ENCODE measurements at places on chromosomes 11 and 22. TPM values are rescaled to one million over a fixed set of nuclear protein-coding genes. Genes with fewer than 3 reads are reported as not detected.

DNA sequence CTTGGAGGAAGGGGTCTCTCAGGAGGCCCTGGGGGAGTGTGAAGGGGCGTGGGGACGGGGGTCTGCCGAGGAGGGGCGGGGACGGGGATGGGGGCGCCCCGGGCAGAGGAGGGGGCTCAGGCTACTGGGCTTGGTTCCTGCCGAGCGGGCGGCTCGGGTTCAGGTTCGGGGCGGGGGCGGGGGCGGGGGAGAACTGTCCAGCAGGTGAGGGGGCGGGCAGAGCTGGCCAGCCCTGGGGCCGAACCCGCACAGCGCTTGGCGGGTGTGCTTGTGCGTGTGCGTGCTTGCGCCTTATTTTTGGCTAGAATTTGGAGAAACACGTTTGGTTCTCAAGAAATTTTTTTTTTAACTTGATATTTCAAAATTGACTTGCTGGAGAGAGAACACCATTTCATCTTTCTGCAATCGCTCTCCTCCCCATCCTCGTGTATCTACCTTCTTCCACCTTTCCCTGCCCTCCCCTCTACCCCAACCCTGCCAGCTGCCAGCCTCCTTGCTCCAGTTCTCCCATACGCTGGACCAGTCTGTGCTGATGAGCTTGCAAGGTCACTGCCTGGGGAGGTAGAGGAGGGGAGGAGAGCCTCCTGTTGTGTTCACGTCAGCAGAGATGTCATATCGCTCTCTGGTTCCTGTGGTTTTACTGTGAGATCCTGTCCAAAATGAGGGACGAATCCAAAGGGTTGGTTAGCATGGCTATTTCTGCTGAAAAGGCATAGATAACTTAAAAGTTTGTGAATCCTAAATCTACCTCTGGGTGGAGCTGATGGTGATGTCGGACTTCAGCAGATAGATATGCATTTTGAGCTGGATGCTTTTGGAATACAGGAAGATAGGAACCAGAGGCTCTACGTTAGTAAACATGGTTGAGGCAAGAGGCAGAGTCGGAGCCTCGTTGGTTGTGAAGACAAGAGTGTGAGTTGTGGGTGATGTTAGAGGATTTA lies 668 bp downstream of the MADD start:
- peak; percentile 26 for DNase-seq

DNA sequence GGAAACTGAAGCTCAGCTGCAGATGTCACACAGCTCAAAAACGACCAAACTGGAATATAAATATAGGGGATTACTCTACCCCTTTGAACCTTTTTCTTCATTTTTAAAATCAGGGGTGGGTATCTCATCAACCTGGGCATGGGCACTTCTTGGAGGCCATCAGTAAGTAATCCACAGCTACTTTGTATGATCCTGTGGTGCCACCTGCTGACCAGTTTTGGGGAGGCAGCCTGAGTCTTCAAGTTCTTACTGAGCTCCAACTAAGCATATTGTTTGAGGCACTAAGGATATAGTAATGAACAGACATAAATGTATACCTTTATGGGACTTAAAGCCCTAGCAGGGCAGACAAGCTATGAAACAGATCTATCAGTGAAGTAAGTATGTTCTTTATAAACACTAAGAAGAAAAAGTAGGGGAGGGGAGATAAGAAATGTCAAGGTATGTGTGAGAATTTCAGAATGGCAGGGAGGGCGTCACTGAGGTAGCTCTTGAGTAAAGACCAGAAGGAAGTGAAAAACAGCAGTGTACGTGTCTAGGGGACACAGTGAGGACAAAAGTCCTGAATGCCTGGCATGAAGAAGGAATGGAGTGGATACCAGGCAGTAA lies 18.4 kb downstream of the TUB start:
- DNase-seq = peak; percentile 47

SMPD1 gene
- total RNA-seq = 12.9 TPM

- no peak for DNase-seq
These were observed 44.7 kb downstream of the MICAL2 start for GRCh38 chr11:12154871-12155668.

ARRB1 gene
- 26.3 TPM for total RNA-seq

PPFIBP2 gene
- total RNA-seq = 18.7 TPM

- peak; percentile 34 for DNase-seq
These were observed 2.6 kb upstream of the CHRM1 start for GRCh38 chr11:62923601-62924411.

DNA sequence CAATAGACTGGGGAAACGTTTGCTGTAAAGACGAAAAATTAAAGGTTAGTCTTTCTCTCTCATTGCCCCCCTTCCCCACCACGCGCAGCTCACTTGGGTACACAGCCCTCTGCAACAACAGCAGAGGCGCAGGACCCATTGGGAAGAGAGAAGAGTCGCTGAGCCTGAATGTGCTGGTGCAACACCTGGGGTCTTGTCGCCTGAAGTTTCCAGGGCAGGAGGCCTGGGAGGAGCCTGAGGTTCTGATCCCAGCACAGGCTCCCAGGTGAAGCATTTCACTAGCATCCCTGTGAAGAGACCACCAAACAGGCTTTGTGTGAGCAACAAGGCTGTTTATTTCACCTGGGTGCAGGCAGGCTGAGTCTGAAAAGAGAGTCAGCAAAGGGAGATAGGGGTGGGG lies 116.2 kb upstream of the NTM start:
- no peak for DNase-seq

- DNase-seq = no peak
These were observed 106.8 kb downstream of the KIRREL3 start for GRCh38 chr11:126893796-126894195.

- DNase-seq = no peak
These were observed 11.6 kb upstream of the GNAZ start for GRCh38 chr22:23058481-23059283.

- DNase-seq = no peak
These were observed 28.4 kb upstream of the RAPSN start for GRCh38 chr11:47477323-47477722.

SCGB1C1 gene
- not detected for total RNA-seq

CENPM gene
- total RNA-seq = 76.5 TPM

C22orf15 gene
- total RNA-seq = 0.33 TPM

- DNase-seq = no peak
These were observed 111.1 kb upstream of the TTC12 start for GRCh38 chr11:113203141-113203753.

DNA sequence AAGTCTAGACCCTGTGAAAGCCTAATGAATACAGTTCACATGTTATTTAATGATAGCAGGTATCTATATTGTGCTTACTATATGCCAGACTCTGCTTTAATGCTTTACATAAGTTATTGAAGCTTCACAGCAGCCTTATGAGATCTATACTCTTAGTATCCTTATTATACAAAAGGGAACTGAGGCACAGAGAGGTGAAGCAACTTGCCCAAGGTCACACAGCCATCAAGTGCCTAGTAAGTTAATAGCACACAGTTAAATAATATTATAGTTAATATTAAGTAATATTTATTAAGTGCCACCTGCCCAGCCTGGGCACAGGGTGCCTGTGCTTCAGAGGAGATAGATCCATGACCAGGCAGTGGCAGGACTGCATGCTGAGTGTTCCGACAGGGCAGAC lies 78.1 kb downstream of the TP53I11 start:
- no peak for DNase-seq

POLD4 gene
- 28.5 TPM for total RNA-seq

DNA sequence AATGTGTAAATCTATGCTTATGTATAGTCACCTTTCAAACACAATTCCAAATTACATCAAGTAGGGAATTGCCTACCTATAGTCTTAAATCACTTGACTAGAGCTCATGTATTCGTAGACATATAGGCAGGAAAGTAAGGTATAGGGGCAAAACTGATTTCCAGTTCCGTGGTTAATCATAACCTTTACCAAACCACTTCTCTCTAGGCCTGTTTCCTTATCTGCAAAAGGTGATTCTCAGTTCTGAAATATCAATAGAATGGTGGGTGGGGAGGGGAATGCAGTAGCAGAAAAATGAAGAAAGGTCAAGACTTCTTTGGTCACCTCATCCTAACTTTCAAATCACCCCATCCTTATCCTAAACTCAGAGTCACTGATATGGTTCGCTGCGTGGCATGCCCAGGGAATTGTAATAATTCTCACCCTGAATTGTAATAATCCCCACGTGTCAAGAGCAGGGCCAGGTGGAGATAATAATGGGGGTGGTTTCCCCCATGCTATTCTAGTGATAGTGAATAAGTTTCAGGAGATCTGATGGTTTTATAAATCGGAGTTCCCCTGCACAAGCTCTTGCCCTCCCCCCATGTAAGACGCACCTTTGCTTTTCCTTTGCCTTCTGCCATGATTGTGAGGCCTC lies 1.9 kb upstream of the ANO5 start:
- no peak for DNase-seq

SCUBE1 gene
- 0.08 TPM for total RNA-seq

DNA sequence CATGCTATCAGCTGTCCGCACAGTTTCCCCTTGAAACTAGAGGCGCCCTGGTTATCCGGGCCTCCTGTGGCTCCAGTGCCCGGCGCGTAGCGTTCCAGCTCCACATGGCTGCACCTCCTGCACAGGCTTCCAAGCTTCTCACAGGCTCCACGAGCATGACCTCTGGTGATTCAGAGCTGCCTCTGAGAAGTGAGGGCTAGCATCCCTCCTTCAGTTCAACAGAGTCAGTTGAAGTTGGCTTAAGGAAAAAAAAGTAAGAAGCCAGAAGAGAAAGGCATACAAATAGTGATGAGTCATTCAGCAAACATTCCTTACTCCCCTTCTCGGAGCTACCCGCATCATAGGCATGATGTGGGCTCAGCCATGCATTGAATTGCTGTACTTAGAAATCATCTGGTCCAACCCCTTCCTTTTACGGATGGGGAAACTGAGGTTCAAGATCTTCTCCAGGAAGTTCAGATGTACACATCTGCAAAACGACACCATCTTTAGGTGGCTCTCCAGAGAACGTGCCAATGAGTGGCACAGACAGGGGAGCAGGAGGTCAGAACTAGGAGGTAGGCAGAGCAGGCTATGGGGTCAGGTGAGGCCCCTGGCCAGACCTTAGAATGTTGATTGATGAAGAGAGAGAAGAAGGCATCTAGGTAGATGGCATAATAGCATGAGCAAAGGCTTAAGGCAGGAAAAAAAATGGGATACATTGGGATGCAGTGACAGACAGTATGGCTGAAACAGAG lies 216.3 kb upstream of the TBCEL start:
- no peak for DNase-seq

DNA sequence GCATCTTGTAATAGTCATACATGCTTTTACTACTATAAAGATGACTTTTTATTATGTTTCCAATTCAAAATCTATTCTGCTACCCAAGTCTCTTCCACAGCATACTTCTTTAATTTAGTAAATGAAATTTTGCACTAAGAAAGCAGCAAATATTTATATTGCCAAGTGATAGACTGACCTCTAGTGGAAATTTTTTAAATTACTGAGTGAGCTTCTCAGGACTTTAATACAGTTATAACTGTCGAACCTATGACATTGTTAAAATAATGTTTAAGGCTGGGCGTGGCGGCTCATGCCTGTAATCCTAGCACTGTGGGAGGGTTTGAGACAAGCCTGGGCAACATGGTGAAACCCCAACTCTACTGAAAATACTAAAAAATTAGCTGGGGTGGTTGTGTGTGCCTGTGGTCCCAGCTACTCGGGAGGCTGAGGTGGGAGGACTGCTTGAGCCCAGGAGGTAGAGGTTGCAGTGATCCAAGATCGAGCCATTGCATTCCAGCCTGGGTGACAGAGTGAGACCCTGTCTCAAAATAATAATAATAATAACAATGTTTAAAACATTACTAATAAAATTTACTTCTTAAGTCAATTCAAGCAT lies 27.3 kb downstream of the STK33 start:
- no peak for DNase-seq

DNA sequence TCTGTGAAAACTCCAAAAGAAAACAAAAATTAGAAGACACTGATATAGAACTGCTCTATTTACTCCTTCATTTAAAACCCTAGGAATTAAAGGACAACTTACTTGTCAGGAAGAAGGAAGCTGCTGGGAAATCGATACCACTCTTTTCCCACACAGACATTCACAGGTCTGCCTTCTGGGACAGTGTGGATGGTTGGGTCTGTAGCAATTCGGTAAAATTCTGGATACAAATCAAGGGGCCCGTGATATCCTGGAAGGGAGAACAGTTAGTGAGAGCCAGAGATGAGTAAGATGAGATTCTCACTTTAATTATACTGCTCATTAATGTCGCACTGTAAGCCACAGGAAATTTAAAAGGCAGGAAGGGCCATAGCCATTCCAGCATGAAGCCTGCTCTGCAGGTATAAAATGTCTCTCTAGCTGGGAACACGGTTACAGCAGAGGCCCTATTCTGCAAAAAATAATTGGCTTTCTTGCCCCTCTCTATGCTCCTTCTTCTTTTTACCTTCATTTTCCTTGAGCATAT lies 34.0 kb downstream of the ALG9 start:
- DNase-seq = no peak

OSM gene
- 50.7 TPM for total RNA-seq

PATE4 gene
- not detected for total RNA-seq

GRCh38 chr11:36976741-36977140 lies 378.7 kb upstream of the RAG2 start:
- no peak for DNase-seq

PARVG gene
- 72.9 TPM for total RNA-seq

MAPK8IP2 gene
- total RNA-seq = 0.16 TPM

DNA sequence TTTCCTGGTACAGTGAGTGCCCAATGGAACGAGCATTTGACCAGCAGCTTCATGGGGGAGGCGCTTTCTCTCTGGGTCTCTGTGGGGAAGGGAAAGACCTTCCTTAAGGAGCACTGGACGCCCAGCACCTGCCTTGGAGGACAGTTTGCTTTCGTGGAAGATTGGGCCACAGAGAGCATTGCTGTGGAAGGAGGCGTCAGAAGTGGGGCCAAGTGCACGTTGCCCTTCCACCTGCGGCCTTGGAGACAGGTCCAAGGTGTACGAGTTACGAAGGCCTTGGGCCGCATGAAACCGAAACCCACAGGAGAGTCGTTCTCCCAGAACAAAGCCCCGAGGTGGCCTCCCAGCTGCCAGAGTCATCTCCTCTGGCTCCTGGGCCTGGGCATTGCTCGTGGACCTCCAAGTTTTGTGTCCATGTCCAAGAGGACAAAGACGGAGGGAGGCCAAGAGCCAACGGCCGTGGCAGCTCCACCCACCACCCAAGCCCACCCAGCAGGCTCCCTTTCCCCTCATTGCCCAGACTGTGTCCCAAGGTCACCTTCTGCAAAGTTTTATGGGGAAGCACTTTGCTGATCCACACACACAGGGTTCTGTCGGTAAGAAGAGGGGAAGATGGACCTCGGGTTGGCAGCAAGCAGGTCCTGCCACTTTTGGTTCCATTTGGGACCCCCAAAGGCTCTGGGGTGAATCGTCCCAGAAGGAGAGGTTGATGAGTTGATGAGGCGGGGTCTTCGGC lies 5.8 kb upstream of the NLRP6 start:
- no peak for DNase-seq

VPREB3 gene
- total RNA-seq = 0.48 TPM

GRCh38 chr11:8087185-8087584 lies 6.2 kb downstream of the TUB start:
- no peak for DNase-seq

DNA sequence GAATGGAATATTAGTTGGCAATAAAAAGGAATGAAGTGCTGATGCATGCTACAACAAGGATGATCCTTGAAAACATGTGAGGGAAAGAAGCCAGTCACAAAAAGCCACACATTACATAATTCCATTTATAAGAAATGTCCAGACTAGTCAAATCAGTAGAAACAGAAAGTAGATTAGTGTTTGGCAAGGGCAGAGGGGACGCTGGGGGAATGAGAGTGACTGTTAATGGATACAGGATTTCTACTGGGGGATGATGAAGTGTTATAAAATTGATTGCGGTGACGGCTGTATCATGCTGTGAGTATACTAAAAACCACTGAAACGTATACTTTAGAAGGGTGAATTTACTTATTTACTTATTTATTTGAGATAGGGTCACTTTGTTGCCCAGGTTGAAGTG lies 57.9 kb downstream of the C11orf58 start:
- no peak for DNase-seq

Data from activated naive CD8-positive, alpha-beta T cell treated with anti-CD3 and anti-CD28 coated beads for 36 hours (primary cell).